Activated T-helper 2 cell treated with anti-CD3 and anti-CD28 coated beads, Interferon-gamma antibody, Interleukin-2, Interleukin-4, amounts not matched to agents 10 μg/mL and 5 μg/mL and 100 μg/mL, durations not matched to agents 14 hours and 24 hours and 36 hours (primary cell): ENCODE measurements at places on chromosomes 12 and 14. TPM values are rescaled to one million over a fixed set of nuclear protein-coding genes. Genes with fewer than 3 reads are reported as not detected.
A peak's percentile ranks its signal among the peaks of the same experiment; 100 is the strongest.

Gene MFAP5
- not detected in 2 replicates for total RNA-seq

DNA sequence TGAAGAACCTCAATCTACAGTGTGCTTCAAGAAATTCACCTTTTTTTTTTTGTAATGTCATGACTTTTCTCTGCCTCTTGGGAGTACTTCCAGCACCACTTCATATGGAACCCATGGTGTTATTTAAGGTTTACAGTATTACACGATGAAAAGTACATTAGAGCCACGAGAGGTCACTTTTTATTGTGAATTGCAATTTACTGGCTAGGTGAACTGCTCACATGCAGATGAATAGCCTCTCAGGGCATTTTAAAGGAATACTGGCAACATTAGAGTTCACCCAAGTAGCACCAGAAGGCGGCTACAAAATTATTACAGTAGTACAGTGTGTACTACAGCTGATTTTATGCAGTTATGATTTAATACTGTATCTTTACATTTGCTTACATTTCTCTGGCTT, 99.1 kb upstream of the PPP4R3A start:
- no peaks in the 10 kb centered on the region for H3K27me3 ChIP-seq
- H3K4me1 ChIP-seq = no peaks in the 10 kb centered on the region
- DNase-seq = no peak
- no peak overlapping the region for H3K4me3 ChIP-seq
- H3K36me3 ChIP-seq = no peaks in the 10 kb centered on the region

Gene FIGNL2
- 0.30 TPM in 2 replicates for total RNA-seq

GRCh38 chr12:94284046-94284445, 135.7 kb downstream of the PLXNC1 start:
- peaks cover 47% of the 10 kb centered on the region for H3K36me3 ChIP-seq
- no peak overlapping the region for H3K4me3 ChIP-seq
- no peak for DNase-seq
- no peak overlapping the region for H3K27ac ChIP-seq

- no peak for DNase-seq
- no peaks in the 10 kb centered on the region for H3K36me3 ChIP-seq
- H3K4me3 ChIP-seq = no peak overlapping the region
- H3K27me3 ChIP-seq = no peaks in the 10 kb centered on the region
Measured at GRCh38 chr12:16586350-16587109, 19.4 kb downstream of the LMO3 start.

Gene BDKRB1
- total RNA-seq = not detected in 2 replicates

DNA sequence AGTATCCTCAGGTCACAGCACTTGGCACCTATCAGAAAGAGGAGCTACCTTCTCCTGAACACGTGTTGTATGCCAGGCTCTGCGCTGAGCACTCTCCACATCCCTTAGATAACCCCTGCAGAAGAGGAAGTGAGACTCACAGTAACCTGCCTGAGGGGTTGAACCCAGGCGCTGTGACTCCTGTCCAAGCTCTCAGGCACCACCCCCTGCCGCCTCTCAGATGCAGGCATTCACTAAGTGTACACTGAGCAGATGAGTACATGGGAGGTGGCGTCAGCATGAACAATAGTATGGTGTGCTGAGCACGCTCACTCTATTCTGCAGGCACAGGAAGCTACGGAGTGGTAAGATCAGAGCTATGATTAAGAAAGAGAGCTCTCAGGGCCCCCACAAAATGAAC, 21.0 kb upstream of the RIC8B start:
- peaks cover 16% of the 10 kb centered on the region for H3K4me1 ChIP-seq
- DNase-seq = peak; percentile 18
- H3K36me3 ChIP-seq = peaks cover 2% of the 10 kb centered on the region
- peak overlapping the region; percentile 50 for H3K27ac ChIP-seq

Gene ENTPD5
- total RNA-seq = 9.9 and 11.5 TPM in 2 replicates

Gene ALDH1L2
- total RNA-seq = 1.0 and 1.4 TPM in 2 replicates

Gene SPIC
- not detected in 2 replicates for total RNA-seq

DNA sequence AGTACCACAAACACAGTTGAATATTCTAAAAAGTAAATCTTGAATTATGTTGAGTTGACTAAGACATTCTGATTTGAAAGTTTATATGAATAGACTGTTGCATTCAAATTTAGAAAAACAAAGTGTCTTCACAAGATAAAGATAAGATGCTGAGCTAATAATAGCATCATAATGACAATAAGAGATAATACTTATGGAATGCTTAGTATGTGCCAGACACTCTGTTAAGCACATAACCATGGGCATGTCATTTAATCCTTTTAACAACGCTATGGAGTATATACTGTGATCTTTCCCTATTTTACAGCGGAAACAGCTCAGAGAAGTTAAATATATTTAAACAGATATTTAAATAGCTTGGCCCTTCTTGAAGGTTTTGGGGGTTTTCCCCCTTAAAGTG, 163.4 kb downstream of the SRGAP1 start:
- H3K36me3 ChIP-seq = no peaks in the 10 kb centered on the region
- H3K27ac ChIP-seq = no peak overlapping the region
- no peaks in the 10 kb centered on the region for H3K4me1 ChIP-seq

DNA sequence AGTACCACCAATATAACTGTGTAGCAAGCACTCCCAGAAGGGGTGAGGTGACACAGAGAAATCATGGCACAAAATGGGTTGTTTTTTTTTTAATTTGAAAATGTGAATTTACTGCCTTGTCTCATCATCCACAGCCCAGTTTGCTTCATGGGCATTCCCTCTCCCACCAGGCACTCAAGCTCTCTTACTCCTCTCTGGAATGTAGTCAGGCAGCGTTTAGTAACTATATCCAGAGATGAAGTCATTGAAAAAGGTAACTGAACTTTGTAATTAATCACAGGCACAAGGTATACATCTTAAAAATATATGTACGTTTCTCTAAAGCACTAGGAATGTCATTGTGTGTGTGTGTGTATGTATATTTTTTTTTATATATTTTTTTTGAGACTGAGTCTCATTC, 91.4 kb downstream of the FAR2 start:
- H3K4me1 ChIP-seq = peaks cover 19% of the 10 kb centered on the region
- no peak for DNase-seq

DNA sequence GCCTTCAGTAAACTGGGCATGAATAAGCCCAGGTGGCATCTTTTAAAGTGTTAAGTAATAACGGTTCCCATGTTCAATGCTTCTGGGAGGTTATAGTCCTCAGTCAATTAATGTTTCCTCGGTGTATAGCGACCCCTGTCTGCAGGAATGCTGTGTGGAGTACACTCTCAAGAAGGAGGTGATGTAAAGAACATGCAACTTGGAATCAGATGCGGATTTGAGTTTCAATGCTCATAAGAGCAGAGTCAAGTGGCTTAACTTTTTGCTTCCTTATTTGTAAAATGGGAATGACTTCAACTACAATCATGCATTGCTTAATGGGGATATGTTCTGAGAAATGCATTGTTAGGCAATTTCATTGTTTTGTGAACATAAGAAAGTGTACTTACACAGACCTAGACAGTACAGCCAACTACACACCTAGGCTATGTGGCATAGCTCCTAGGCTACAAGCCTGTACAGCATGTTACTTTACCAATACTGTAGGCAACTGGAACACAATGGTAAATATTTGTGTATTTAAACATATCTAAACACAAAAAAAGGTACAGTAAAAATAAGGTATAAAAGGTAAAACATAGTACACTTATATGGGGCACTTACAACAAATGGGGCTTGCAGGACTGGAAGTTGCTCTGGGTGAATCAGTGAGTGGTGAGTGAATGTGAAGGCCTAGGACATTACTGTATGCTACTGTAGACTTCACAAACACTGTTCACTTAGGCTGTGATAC, 6.7 kb upstream of the MRPS35 start:
- no peaks in the 10 kb centered on the region for H3K4me1 ChIP-seq
- no peak overlapping the region for H3K4me3 ChIP-seq
- H3K27me3 ChIP-seq = peaks cover 20% of the 10 kb centered on the region
- peak; percentile 49 for DNase-seq

- H3K4me1 ChIP-seq = no peaks in the 10 kb centered on the region
- peaks cover 2% of the 10 kb centered on the region for H3K27me3 ChIP-seq
- no peak overlapping the region for H3K4me3 ChIP-seq
- no peaks in the 10 kb centered on the region for H3K36me3 ChIP-seq
- DNase-seq = no peak
Measured at GRCh38 chr14:95071649-95072280, 85.6 kb downstream of the DICER1 start.

Gene LAG3
- 215 and 223 TPM in 2 replicates for total RNA-seq

- no peak overlapping the region for H3K4me3 ChIP-seq
- no peak overlapping the region for H3K27ac ChIP-seq
- no peaks in the 10 kb centered on the region for H3K4me1 ChIP-seq
Measured at GRCh38 chr14:44609201-44609600, 102.1 kb upstream of the FSCB start.

Gene DNAJC22
- total RNA-seq = 0.09 TPM in 1 of 2 replicates, not detected in the other

Gene TTC5
- 30.4 and 31.2 TPM in 2 replicates for total RNA-seq

DNA sequence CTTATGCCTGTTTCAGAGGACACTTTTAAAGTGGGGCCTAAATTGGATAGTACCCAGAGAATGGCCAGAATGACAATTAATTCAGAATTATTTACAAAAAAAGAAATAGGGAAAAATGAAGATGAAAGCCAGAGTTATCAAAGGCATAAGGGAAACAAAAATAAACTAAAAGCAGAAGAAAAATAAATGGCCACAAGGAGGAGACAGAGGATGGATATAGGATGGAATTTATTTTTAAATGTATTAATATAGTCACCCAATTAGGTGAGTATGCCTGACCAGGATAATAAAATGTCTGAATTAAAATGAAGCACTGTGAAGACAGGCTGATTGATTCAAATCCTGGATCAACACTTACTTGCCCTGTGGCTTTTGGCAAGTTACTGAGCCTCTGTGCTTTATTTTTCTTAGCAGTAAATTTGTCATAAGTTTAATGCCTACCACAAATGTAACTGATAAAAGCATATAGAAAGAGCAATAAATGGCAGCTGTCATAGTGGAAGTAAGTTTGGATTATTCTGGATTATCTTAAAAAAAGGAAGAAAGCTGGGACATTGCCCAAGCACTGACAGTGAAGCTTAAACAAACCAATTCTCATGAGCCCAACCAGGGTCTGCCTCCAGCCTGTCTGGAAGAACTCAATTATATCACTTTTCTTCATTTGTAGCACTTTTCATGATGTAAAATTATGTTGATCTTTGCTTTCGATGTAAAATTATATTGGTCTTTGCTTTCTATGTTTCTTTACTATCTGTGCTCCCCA, 3.5 kb downstream of the CLEC9A start:
- H3K27me3 ChIP-seq = peaks cover 18% of the 10 kb centered on the region
- H3K4me3 ChIP-seq = no peak overlapping the region
- H3K27ac ChIP-seq = no peak overlapping the region
- no peaks in the 10 kb centered on the region for H3K36me3 ChIP-seq
- H3K4me1 ChIP-seq = no peaks in the 10 kb centered on the region
- no peak for DNase-seq

DNA sequence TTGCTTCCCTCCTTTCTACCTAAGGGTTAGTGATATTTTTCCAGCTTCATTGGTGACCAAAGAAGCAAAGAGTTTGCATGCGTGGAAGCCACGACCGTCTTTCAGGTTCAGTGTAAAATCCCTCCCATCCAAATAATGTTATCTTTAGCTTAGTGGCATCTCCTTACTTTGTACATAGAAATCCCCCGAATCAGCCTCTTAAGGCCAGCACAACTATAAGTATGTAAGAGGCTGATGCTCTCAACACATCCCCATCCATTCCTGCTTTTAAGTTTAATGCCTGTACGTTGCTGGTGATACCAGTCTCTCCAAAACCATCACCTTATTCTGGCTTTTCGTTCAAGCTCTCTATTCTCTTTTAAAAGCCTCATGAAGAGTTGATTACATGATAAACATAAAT, 14.6 kb downstream of the CDKN1B start:
- peak overlapping the region; percentile 17 for H3K4me3 ChIP-seq
- DNase-seq = no peak
- no peak overlapping the region for H3K27ac ChIP-seq
- peaks cover 55% of the 10 kb centered on the region for H3K4me1 ChIP-seq
- H3K36me3 ChIP-seq = peaks cover 40% of the 10 kb centered on the region

Gene BCAT1
- 12.7 and 12.9 TPM in 2 replicates for total RNA-seq

- H3K36me3 ChIP-seq = no peaks in the 10 kb centered on the region
- no peaks in the 10 kb centered on the region for H3K4me1 ChIP-seq
- no peak for DNase-seq
- H3K4me3 ChIP-seq = no peak overlapping the region
Measured at GRCh38 chr12:103690426-103690825, 103.4 kb downstream of the STAB2 start.
